Smooth muscle cell of bladder (primary cell): ENCODE measurements at places on chromosomes 6 and 20. TPM values are rescaled to one million over a fixed set of nuclear protein-coding genes. Genes with fewer than 3 reads are reported as not detected.

TCP11 gene
- total RNA-seq, result 0.14 TPM in 1 of 2 replicates, not detected in the other

TPBG gene
- 29.3 and 53.2 TPM in 2 replicates for total RNA-seq

COL20A1 gene
- total RNA-seq, result not detected in 2 replicates

HTR1E gene
- not detected in 2 replicates for total RNA-seq

RNF39 gene
- total RNA-seq, result under 0.01 TPM in 1 of 2 replicates, not detected in the other

SLC22A16 gene
- total RNA-seq, result not detected in 2 replicates

SYNGAP1 gene
- 1.7 and 3.9 TPM in 2 replicates for total RNA-seq

PSORS1C2 gene
- total RNA-seq, result not detected in 2 replicates

KIAA1755 gene
- 0.43 and 1.9 TPM in 2 replicates for total RNA-seq
